ENCODE measurements at places on chromosomes 16 and 17.

DNA sequence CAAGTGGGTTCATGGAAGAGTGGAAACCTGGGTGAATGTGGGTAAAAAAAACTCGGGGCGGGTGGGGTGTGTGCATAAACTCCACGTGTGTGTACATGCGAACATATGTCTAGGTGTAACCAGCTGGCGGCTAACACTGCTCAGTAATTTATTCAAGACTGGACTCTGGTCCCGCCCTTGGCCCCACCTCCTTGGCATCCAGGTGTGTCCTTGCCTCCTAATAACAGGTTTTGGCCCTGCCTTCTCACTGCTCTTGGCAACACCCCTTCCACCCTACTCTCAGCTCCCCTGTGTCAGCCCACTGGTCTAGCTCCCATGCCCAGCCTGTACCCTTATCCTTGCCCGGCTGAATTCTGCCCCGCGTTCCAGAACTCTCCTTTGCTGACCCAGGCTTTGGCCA, 8.3 kb downstream of the FLII start:
- no peak for DNase-seq

DNA sequence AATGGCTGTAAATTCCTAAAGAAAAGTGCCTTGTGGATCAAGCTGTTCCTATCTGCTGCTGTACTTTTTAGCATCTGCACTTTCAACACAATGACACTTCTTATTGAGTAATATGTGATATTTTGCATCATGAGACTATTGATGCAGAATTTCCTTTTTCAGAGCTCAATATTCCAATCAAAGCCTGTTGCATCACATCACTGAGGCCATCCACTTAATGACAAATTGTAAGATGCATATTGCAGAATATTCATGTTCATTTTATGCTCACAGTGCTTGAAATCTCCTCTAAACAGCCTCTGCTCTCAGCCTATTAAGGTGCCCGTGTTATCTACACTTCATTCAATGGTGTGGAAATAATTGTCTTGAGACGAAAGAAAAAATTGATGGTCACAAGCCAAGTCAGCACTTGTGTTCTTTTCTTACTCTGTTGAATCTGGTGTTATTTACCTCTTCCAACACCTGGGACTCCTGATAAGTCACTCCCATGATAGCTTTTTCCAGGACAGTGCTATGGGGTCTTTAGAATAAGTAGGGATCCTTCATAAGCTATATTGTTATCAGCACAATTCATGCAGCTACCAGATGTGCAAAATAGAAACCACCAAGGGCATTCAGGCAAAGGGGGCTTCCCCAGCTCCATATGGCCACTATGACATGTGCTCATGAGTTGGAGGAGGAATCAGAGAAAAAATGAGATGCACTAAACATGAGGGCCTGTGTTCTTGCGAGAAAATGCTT, 9.3 kb upstream of the SKAP1 start:
- DNase-seq, result no peak

- no peak for DNase-seq
These were observed 102.3 kb downstream of the FOXL1 start for GRCh38 chr16:86680661-86681030.

- no peak for DNase-seq
These were observed 33.6 kb downstream of the TEKT5 start for GRCh38 chr16:10660950-10661635.

DNA sequence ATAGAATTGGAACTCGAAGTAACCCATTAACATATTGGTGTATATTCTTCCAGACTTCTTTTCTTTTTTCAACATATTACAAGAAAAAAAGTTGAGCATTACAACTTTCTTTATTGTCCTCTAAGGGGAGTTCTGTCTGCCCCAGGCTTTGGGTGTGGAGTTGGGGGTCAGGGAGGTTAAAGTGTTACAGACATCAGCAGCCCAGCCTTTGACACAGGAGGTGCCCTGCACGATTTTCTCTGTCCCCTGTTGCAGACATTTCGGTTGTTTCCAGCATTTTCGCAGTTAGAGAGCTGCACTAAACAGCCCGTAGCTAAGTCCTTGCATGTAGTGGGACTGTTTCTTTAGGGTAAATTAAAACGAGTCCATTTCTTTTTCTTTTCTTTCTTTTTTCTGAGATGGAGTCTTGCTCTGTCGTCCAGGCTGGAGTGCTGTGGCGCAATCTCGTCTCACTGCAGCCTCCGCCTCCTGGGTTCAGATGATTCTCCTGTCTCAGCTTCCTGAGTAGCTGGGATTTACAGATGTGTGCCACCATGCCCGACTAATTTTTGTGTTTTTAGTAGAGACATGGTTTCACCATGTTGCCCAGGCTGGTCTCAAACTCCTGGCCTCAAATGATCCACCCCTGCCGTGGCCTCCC, 13.4 kb upstream of the ADCY7 start:
- no peak for DNase-seq

- DNase-seq, result no peak
These were observed 24.8 kb downstream of the SLC38A10 start for GRCh38 chr17:81270279-81270678.

DNA sequence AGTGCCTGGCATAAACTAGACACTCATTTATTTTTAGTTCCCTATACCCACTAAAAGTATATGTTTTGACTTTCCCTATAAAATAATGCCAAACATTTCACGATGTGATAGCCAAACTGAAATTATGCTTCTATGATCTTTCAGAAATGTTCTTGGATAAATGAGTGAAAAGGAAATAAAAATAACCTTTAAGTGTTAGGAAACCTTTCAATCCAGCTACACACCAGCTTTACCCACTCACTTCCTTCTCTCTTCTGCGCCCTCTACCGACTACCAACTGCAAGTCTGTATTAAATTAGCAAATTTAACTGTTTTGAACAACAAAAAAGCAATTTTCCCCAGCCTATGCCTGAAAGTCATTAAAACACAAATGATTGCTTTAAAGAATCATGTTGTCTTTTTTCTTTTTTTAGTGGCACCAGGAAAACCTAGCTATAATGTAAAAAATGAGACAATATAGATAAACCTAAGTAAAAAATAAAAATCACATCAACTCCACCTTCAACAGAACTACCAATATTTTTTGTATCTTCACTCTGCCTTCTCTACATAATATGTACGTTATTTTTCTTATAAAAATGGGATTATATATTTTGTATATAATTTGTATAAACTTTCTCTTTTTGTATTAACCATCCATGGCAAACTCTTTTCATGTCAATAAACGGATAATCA, 13.2 kb upstream of the TMEM100 start:
- DNase-seq, result no peak

GRCh38 chr17:74201948-74202347, 1.5 kb upstream of the RPL38 start:
- no peak for DNase-seq

DNA sequence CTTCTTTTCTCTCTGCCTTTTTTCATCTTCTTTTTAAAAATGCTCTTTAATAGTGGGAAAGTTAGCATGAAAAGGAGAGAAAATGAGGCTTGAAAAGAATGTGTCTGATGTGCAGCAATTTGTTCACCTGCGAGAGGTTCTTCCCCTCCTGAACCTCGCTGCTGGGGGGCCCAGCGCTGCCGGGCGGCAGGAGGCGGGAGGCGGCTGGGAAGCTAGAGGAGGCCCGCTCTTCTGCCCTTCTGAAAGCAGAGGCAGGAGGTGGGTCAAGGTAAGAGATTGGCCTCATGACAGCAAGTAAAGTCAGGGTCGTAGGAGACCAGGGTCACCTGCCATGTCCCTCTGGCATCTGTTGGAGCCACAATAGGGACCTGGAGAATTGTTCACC, 78.6 kb upstream of the TNRC6C start:
- no peak for DNase-seq

DNA sequence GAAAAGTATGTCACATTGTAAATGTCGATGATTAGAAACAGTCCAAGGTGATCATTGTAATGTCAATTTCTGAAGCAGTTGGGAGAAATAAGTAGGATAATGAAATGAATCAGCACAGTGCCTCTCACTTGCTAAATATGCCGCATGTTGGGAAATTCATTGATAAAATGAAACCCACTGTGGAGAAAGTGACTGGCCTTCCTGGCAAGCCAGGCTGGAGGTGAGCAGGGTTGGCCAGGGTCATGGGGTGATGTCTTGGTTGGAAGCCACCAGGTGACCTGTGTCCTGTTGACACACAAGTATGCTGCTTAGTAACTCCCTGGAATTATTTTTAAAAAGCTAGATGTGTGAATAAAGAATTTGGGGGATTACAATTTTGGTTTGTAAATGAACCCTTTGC, 14.9 kb upstream of the WNT9B start:
- no peak for DNase-seq

DNA sequence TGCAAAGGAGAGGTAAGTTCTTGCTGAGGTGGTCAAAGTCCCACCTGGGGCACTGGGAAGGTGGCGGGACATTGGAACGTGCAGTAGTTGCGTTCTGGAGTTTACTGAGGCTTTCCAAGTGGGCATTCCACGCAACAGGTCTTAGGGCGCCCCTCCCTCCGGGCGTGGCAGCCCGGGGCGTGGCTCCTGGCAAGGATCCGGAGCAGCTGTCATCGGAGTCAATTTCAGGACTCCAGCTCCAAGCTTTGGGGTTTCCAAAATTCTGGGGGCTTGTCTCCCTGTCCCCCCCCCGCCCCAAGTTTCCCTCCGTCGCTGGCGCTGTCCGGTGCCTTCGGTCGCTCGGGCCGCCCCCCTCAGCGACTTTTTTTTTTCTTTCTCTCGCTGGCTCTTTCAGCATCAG, 43.1 kb upstream of the AMZ2 start:
- DNase-seq, result no peak

- no peak for DNase-seq
These were observed 11.8 kb downstream of the IRX5 start for GRCh38 chr16:54942353-54942943.

DNA sequence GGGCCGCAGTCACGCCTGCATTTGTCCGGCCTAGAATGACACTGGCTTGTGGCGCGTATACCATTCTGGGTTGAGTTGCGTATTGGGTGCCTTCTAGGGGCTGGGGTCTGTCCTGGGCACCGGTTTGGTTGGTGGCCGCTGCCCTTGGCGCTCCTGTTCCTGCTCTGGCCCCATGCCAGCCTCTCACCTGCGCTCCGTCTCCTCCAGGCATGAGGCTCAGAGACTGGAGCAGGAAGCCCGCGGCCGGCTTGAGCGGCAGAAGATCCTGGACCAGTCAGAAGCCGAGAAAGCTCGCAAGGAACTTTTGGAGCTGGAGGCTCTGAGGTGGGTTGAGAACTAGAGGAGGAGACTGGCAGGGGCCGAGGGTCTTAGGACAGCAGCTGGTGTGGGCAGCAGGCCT, 17.4 kb downstream of the CDIPT start:
- DNase-seq, result no peak

DNA sequence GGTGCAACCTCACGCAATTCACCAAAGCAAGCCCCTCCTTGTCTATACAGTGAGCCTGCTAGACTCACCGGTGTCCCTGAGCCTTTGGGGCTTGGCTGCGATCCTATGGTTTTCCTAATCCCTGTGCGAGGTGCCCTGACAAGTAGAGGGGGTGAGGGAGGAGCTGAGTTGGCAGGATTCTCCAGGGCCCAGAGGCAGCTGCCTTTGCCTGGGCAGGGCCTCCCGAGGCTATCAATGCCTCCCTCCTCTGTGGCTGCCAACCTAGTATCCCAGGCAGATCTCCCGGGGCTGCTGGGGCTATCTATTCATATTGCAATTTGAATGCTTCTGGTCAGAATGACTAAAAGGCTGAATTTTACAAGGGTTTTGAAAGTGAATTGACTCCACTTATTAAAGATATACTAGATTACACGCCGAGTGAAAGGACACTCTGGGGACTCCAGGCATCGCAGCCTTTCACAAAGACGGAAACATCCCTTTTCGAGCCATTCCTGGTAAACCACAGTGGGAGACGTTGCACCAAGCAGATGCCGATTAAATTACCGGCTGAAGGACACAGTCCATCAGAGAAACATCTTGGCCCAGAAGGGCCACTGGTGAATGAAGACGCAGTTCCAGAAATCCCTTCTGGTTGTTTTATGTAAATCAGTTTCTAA, 11.3 kb upstream of the PITPNM3 start:
- no peak for DNase-seq

- DNase-seq, result no peak
These were observed 745 bp downstream of the PYY start for GRCh38 chr17:43952724-43953666.

DNA sequence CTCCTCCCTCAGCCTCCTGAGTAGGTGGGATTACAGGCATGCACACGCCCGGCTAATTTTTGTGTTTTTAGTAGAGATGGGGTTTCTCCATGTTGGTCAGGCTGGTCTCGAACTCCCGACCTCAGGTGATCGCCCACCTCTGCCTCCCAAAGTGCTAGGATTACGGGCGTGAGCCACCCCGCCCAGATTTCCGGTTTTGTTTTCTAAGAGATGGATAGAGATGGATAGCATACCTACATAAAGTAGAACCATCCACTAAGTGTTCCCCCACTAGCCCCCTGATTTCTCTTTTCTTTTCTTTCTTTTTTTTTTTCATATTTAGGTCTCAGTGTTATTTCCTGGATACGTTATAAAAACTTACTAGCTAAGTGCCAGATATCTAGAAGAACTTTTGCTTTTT, 2.0 kb downstream of the WSB1 start:
- no peak for DNase-seq

GRCh38 chr16:855471-855870, 54.9 kb upstream of the GNG13 start:
- no peak for DNase-seq

GRCh38 chr16:1491327-1491726, 1.8 kb upstream of the TELO2 start:
- no peak for DNase-seq

DNA sequence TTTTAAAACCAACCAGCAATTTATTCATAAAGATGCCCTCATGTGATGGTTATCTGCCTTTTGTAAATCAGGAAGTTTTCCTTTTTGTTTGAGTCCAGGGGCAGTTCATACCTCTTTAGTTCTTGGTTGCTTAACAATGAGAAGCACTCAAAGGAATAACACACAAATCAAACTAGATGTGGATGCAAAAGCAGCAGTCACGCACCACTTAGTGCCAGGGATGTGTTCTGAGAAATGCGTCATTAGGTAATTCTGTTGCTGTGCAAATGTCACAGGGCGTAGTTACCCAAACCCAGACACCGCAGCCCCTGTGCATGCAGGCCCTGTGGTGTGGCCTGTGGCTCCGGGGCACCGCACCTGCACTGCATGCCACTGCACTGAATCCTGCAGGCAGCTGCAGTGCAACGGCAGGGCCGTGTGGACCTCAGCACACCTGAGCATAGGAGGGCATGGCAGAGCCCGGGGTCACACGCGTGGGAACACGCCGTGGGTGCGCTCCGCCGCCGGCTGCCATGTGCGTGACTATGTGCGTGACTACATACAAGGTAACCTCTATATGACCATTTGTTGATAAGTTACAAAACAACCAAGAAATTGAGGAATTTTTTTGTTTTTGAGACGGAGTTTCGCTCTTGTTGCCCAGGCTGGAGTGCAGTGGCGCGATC, 39.6 kb downstream of the PKD1 start:
- DNase-seq, result no peak

- no peak for DNase-seq
These were observed 3.5 kb downstream of the VMO1 start for GRCh38 chr17:4782652-4783051.

DNA sequence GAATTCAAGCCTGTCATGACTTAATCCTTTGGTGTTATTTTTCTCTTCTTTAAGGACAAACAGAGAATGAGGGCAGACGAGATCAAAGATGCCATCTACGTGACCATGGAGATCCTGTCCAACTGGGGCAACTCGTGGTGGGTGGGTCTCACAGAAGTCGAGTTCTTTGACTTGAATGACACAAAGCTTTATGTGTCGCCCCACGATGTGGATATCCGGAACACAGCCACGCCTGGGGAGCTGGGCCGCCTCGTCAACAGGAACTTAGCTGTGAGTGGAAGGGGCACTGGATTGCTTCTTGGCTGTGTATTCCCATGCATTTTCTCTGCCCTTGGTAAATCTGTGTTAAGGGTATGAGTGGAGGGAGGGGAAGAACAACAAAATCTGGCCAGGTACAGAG, 158.7 kb downstream of the KATNIP start:
- no peak for DNase-seq

Measured in omental fat pad (tissue), 4 donors.